ENCODE measurements at places on chromosomes 7 and 10.

GRCh38 chr7:50791363-50791937 lies 8.8 kb upstream of the GRB10 start:
- no peak for DNase-seq

DNA sequence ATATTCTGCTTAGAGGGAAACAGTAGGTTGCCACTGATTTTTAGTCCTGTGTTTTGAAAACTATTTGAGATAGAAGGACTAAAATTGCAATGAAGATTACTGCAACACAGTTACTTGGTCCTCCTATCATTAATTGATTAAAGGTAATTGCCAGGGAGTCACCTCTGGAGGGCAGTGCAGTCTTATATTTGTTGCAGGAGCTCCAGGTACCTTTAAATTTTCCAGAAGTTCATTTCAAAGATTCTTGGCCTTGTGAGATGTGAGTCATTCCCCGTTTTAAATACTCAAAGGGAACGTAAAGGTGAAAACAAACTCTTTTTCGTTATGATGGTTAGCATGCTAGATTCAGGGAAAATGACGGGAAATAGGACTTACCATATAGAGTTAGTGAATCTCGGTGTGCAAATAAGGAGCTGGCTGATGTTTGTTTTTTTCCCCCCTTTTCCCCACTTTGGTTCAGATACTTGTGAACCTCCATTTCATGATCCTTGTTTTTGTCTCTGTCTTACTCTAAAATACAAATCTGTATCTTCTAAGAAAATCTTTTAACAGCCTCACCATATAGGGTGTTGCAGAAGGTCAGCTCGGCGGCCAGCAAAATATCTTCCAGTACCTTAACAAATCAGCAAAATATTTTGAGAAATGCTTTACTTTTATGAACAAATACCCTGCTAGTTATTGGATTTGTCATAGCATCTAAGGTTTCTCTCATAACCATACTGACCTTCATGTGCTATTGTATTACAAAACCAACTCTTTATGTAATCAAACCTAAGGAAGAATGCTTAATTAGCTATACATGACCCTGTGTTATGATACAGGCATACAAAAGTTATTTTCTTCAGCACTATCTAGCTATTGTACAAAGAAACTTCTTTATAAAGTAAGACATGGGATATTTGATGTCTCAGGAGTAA lies 143.0 kb upstream of the HDAC9 start:
- peak; percentile 79 for DNase-seq

GRCh38 chr7:34191771-34192479 lies 286.6 kb downstream of the BMPER start:
- no peak for DNase-seq

DNA sequence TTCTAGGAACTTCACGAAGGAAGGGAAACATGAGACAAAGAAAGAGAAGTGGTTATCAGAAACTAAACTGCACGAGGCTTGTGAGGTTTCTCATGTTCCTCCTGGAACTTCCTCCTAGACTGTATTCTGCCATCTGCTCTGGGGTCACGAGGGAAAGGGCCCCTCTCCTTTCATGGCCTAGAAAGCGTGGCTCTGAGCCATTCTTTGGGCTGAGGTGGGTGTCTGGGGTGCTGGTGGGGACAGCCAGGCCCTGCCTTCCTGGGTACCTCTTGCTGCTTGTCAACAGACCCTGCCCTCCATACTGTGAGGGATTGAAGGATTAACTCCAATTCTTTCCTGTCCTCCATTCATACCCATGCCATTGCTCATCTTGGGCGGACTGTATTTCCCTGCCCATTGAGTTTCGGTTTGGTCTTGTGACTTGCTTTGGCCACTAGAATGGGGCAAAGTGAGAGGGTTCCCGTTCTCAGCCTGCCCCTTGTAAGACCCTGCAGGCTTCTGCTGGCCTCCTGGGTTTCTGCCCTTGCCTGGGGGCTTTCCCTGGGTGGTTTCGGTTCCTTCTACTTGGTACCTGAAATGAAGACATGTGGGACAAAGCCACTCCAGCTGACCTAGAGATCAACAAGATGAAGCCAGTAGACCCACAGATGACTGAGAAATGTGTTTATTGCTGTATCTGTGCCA lies 14.9 kb upstream of the GIMAP8 start:
- no peak for DNase-seq

DNA sequence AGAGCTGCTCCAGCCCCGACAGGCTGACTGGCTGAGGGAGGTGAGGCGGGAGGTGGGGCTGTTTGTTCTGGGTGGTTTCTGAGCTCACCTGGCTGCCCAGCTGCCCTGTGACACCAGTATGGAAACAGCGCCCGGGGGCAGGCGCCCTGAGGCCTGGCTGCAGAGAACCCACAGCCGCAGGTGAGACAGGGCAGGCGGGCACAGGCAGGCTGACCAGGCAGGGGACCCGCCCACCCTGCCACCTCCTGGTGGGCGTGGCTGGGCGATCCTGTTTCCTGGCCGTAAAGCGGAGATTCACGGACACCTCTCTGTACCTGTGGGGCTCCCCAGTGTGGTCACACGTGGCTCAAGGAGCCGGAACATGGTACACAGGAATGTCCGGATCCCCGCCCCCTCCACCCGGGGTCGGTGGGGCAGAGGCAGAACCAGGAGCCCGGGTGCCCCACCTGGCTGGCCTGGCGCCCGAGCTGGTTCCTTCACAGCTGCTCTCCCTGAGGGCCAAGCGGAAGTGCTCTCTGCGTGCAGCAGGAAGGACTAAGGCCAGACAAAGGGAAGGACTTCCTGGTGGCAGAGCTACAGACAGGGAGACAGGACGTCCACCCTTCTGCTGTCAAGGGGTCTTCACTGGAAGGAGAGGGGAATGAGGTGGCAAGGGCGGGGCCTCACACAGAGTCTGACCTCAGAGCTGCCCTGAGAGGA lies 3.9 kb downstream of the MICALL2 start:
- DNase-seq = no peak

GRCh38 chr7:8092140-8092539 lies 123.5 kb downstream of the GLCCI1 start:
- DNase-seq = no peak

- DNase-seq = no peak
Measured at GRCh38 chr7:12949060-12949931, 261.9 kb downstream of the ARL4A start.
